Calu3 (cell line): ENCODE measurements at places on chromosomes 4 and X.

GRCh38 chr4:185634066-185634652 lies 98.9 kb upstream of the PDLIM3 start:
- no peak for DNase-seq

GRCh38 chr4:172073590-172073989 lies 260.4 kb downstream of the GALNTL6 start:
- DNase-seq = no peak

GRCh38 chr4:169869490-169869889 lies 111.7 kb upstream of the HPF1 start:
- DNase-seq = no peak

GRCh38 chr4:104571341-104571740 lies 76.6 kb upstream of the CXXC4 start:
- no peak for DNase-seq

GRCh38 chr4:150363721-150364688 lies 217.9 kb upstream of the MAB21L2 start:
- DNase-seq = no peak

DNA sequence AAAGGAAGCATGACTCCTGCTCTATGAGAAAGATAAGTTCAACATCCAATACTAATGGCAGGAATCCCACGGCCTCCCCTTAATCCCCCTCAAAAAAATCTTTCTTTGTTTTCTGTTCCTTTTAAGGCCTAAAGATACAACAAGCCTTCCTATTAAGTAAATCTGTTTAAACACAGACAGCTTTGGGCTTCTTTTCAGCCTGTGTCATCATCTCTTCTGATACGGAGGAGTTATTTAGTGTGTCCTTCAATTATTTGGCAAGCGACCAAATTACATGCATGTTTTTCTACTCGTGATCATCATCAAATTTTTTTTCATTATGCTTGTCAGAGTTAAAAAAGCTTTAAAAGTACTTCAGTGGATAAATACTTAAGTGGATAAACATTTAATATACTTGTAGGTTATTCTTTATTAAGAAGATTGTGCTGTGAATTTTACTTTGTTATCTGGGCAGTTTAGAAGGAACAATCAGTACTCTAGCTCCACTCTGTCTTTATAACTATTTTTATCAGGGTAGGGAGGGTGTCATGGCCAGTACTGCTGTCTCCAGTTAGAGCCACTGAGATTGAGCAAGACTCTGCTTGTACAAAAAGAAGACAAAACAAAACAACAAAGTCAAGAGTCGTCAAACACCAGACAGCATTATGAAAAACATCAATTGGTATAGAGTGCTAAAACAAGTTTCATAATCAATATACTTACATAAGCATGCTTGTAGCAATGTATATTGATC lies 210.7 kb downstream of the PRR32 start:
- no peak for DNase-seq

GRCh38 chrX:147912093-147912801 lies 528 bp downstream of the FMR1 start:
- DNase-seq = peak; percentile 9

DNA sequence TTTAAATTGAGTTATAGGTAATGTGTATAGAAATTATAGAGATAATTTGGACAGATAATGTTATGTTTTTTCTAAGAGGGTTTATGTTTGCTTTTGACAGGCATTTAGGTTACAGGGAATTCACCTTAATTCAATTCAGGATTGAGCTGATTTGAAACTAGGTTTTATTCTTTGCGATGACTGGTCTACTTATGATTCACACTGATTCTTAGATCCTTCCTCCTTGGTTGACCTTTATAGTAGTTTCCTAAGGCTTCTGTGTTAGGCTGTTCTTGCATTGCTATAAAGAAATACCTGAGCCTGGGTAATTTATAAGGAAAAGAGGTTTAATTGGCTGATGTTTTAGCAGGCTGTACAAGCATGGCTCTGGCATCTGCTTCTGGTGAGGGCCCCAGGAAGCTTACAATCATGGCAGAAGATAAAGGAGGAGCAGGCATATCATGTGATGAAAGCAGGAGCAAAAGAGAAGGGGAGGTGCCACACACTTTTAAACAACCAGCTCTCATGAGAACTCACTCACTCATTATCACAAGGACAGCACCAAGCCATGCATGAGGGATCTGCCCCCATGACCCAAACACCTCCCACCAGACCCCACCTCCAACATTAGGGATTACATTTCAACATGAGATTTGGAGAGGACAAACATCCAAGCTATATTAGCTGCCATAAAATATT lies 155.0 kb upstream of the SFRP2 start:
- DNase-seq = no peak

- DNase-seq = no peak
Measured at GRCh38 chr4:180909279-180909678, 1333.9 kb upstream of the TENM3 start.

DNA sequence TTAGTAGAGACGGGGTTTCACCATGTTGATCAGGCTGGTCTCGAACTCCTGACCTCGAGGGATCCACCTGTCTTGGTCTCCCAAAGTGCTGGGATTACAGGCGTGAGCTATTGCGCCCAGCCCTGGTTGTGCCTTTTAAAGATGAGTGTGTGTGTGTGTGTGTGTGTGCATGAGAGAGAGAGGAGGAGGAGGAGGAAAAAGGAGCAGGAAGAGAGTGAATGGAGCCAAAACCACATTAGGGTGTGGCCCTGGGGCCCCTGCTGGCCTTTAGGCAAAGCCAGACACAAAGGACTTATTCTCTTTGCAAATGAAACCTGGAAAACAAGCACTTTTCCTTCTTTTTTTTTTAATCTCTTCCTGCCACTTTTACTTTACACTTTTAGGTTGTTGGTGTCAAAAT lies 48.2 kb upstream of the KLF3 start:
- DNase-seq = peak; percentile 50

GRCh38 chr4:78722320-78722719 lies 53.8 kb upstream of the BMP2K start:
- DNase-seq = no peak

DNA sequence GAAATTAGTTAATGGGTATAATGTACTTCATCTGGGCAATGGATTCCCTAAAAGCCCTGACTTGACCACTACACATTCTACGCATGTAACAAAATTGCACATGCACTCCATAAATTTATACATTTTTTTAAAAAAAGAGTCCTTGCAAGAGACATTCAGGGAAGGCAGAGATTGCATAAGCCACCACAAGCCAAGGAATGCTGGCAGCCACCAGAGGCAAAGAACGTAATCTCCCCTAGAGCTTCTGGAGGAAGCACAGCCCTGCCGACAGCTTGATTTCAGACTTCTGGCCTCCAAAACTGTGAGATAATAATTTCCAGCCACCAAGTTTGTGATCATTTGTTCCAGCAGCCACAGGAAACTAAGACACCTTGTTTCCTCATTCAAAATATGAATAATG lies 185.6 kb upstream of the GALNT7 start:
- no peak for DNase-seq

DNA sequence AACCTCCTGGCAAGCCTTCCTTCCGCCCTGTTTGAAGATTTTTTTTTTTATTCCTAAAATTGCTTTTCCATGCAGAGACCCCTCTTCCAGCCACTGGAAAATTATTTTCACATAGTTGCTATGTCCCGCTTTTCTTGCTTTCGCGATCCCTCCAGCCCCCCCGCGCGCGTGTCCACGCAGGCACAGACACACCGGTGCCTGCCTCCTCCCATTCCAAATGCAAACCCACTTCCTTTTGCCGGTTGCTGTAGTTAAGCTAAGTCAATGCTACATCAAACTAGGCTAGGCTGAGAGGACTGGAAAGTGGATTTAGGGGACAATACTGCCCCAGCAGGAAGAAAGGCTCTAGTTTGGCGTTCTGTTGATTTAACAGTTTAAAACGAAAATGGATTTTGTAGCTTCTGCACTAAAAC lies 111.0 kb downstream of the DHX15 start:
- peak; percentile 12 for DNase-seq

DNA sequence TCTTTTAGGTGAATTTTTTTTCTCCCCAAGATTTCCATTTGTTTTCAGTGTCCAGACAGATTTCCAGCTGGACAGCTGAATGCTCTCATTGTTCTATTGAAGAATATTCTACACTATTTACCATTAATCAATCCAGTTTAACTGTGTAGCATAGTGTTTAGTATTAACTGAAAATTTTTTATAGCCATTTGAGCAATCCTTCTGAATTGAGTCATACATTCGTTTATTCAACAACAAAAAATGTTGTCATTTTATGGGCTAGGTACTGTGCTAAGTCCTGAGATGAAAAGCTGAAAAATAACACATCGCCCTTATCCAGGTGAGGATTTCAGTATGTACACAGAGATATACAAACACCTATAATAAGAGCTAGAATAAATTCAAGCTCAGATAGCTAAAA lies 223.3 kb downstream of the COL25A1 start:
- no peak for DNase-seq

GRCh38 chrX:4881277-4881676 lies 1167.8 kb upstream of the PRKX start:
- no peak for DNase-seq

- DNase-seq = no peak
Measured at GRCh38 chr4:154471032-154471431, 20.6 kb downstream of the DCHS2 start.

- no peak for DNase-seq
Measured at GRCh38 chrX:9642270-9642995, 123.2 kb downstream of the GPR143 start.

DNA sequence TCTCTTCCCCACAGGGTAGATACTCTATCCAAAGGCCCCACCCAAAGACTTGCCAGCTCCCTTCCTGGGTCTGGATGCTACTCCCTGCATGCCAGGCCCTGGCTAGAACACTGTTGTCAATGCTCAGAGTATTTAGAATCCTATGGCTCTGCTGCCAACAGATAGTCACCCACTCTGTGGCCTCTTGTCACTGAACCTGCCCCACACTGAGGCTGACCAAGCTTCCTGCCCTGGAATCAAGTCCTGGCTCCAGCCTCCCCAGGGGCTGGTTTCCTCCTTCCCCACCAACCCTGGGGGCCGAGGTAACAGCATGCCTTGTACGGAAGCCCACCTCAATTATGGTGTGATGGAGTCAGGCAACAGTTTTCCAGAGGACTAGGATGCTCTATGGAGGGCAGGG lies 63.3 kb downstream of the EFNB1 start:
- DNase-seq = no peak

- DNase-seq = no peak
Measured at GRCh38 chr4:6495736-6496135, 23.3 kb upstream of the PPP2R2C start.

DNA sequence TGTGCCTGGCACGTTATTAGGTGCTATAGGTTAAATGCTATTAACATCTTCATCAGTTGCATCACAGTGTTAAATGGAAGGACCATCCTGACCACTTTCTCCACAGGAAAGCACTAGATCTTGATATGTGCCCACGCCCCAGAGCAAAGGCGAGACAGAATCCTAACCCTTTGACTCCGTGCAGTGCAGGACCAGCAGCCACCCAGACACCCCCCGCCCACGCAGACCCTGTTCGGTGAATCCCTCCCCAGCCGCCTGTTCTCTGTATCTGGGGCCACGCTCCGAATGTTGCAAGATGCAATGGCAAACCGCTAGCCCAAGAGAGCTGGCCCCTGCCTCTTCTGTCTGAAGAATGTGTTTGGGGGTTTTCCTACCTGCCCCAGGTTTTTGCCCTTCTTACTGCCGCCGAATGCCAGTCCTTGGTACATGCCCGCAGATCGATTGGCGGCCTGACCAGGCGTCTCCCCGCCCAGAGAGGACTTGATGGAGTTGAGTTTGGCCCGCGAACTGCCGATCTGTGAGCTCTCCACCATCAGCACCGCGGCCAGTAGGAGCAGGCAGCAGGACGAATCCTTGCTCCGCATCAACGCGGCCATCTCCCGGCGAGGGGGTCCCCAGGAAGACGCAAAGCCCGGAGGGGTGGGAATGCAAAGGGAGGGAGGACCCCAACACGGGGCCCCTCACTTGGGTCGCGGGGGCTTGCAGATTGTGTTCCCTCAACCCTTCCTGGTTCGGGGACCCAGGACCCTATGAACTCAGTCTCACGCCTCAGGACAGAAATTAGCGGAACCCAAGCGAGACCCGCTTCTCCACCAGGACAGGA lies 906 bp downstream of the DKK2 start:
- no peak for DNase-seq

DNA sequence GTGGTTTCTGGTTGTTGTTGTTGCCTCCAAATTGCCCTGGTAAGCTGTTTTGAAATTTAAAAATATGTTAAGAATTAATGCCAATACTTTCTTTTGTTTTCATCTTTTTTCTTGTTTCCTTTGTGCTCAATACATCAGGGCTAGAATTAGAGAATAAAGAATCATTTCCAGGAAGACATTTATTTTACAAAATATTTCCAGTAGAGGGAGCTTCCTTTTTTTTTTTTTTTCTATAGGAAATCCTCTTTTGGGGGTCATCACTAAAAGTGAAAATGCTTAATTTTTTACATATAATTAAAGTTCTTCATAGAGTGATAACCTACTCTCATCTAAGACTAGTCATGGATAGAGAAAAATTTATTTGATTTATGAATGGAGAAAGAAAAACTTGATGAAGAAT lies 2.4 kb downstream of the GLRA3 start:
- no peak for DNase-seq

DNA sequence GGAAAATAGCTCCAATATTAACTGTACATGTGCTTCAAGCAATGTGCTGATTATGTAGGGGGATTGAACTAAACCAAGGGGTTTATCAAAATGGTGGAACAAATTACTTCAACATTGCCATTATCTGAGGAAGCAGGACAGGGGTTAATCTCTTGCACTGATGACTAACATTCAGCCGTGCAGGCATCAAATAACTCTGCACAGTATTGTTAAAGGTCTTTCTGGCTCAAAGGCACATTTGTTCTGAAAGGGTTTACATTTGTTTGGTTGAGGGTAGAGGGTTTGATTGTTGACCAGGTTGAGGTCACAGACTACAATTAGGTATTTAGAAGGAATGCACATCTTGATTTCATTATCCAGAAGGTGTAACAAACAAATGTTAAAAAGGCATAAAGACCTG lies 32.2 kb upstream of the CCSER1 start:
- no peak for DNase-seq

DNA sequence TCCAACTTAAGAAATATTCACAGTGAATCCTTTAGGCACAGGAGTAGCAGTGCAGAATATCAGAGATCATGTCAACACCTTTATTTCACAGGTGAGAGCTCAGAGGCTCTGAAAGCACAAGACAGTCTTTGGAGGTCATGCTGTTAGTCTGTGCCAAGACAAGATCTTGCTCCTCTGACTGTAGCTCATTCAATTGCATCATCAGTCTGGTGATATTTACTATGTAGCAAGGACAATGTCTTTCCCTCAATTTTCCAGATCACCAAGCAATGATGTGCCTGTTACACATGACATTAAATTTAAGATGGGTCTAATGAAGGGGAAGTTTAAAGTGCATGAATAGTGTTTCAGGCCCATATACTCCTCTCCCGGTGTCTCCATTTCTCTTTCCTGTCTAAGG lies 277.5 kb downstream of the IL15 start:
- DNase-seq = no peak

DNA sequence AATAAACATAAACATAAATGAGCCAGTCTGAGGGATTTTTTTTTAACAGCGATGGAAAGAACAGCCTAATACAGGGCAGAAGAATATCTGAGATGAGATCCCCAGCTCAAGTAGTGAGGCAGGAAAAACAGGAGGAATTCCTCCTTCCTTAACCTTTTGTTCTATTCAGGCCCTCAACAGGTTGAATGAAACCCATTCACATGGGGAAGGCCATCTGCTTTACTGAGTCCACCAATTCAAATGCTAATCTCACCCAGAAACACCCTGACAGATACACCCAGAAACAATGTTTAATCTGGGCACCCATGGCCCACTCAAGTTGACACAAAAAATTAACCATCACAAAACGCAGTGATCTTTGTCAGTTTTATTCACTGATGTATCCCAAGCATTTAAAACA lies 45.5 kb downstream of the SMIM31 start:
- no peak for DNase-seq
